ENCODE measurements at places on chromosomes 7 and 10. TPM values are rescaled to one million over a fixed set of nuclear protein-coding genes. Genes with fewer than 3 reads are reported as not detected.

DNA sequence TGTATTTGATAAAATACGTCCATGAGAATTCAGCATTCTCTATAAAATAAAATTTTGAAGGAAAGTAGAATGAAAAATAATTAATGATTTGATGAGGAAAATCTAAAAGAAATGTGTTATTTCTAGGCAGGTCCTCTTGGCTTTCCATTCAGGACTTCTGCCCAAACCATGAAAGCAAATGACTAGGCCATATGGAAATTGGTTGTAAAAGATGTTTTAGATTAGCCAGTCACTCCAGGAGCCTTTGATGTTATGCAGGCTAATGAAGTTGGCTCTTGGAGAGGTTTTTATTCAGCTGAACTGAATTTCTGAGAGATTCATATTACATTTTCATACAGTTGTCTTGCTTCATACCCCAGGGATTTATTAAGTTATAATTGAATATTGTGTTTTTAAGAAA, 452.8 kb downstream of the SDK1 start:
- H3K4me1 ChIP-seq = peaks cover 7% of the 10 kb centered on the region
- no peak overlapping the region for H3K4me3 ChIP-seq
- no peak overlapping the region for H3K27ac ChIP-seq
- no peaks in the 10 kb centered on the region for H3K27me3 ChIP-seq
- H3K36me3 ChIP-seq = no peaks in the 10 kb centered on the region

GRCh38 chr10:79229071-79229541, 118.2 kb upstream of the PPIF start:
- H3K27ac ChIP-seq = peak overlapping the region; percentile 80
- no peak overlapping the region for H3K4me3 ChIP-seq
- peaks cover 16% of the 10 kb centered on the region for H3K4me1 ChIP-seq
- H3K36me3 ChIP-seq = no peaks in the 10 kb centered on the region

Gene PAX4
- total RNA-seq = not detected

- H3K4me3 ChIP-seq = no peak overlapping the region
- H3K27ac ChIP-seq = no peak overlapping the region
- H3K4me1 ChIP-seq = peaks cover 6% of the 10 kb centered on the region
- peak; percentile 22 for DNase-seq
These were observed 81.7 kb downstream of the ST7 start for GRCh38 chr7:117034851-117035464.

DNA sequence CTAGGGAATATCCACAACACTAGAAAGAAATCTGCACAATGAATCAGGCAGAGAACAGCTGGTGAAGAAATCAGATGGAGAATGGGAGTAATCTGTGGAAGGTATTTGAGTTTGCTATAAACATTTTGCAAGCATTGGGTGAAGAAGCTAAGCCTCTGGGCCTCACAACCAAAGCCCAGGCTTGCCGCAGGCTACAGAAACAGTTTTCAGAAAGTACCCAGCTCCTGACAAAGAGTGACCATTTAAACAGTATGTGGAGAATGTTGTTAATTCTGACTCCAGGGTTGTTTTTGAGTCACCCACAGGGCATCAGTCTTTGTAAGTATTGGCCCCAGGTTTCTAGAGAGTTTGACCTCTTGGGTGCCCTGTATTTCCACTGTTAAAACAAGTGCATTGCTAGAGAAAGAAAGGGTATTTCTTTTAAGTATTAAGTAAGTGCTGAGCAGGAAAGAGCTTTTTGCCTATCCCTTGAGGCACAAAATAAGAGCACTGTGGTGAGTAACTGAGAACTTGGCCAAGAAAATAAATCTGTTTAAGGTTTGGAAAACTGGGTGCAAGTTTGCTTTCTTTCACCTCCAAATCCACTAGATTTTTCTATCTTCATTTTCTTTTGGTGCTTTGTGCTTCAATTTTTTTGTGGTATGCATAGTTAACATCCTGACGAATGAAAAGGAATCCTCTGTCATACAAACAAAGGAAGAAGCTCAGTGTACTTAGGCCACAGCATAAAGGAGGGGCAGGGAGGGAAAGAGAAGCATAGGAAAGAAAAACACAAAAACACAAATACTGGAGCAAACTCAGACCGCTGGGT, 691.8 kb downstream of the SUGCT start:
- H3K4me3 ChIP-seq = no peak overlapping the region
- no peak overlapping the region for H3K27ac ChIP-seq
- H3K27me3 ChIP-seq = no peaks in the 10 kb centered on the region

- H3K4me1 ChIP-seq = peaks cover 6% of the 10 kb centered on the region
- DNase-seq = peak; percentile 61
- H3K4me3 ChIP-seq = peak overlapping the region; percentile 75
- H3K27me3 ChIP-seq = no peaks in the 10 kb centered on the region
These were observed 1.4 kb downstream of the OTUD1 start for GRCh38 chr10:23439961-23440889.

- no peak overlapping the region for H3K4me3 ChIP-seq
- H3K4me1 ChIP-seq = peaks cover 5% of the 10 kb centered on the region
- H3K36me3 ChIP-seq = no peaks in the 10 kb centered on the region
- H3K27me3 ChIP-seq = no peaks in the 10 kb centered on the region
These were observed 72.2 kb downstream of the DOCK4 start for GRCh38 chr7:112134039-112134438.

Gene PTN
- total RNA-seq = 0.41 TPM

Gene MACROH2A2
- 326 TPM for total RNA-seq

DNA sequence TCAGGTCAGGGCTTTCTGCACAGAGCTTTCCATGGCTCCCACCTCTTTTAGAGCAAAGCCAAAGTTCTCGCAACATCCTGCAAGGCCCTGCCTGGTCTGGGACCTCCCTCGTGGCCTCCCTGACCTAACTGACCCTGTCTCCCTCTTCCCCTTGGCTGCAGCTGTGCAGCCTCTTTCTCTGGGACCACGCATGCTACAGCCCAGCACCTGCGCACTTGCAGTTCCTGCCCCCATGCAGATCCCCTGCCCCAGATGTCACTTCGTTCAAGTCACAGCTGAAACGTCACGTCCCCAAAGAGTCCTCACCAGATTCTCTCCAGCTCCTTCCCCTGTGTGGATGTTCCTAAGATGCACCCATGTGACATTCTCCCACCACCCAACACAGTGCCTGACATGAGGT, 61.2 kb upstream of the ZNF716 start:
- H3K27me3 ChIP-seq = no peaks in the 10 kb centered on the region
- H3K36me3 ChIP-seq = no peaks in the 10 kb centered on the region
- no peak overlapping the region for H3K4me3 ChIP-seq
- H3K4me1 ChIP-seq = no peaks in the 10 kb centered on the region
- no peak for DNase-seq

Gene VCL
- 159 TPM for total RNA-seq

DNA sequence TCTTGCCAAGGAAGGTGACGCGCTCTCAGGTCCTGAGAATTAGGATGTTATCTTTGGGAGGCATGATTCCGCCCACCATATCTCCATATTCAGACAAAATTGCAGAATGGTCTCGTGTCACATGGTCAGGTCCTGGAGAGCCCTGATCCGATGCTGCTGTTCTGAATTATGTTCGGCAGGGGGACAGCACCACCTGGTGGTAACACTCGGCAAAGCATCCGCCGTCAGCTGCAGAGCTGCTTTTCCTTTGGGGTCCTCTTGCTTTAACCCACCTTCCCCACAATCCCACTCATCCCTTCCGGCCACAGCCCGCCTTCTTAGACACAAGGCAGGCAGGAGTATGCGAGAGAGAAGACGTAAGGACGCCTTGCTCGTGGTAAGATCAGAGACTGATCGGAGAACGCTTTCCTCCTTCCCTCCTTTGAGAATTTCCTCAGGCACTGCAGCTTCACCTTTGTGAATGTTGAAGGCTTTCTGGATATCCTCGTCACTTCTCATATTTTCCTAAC, 327.8 kb upstream of the C7orf33 start:
- peaks cover 5% of the 10 kb centered on the region for H3K4me1 ChIP-seq
- peak; percentile 75 for DNase-seq
- H3K4me3 ChIP-seq = peak overlapping the region; percentile 17
- H3K36me3 ChIP-seq = no peaks in the 10 kb centered on the region
- H3K27ac ChIP-seq = no peak overlapping the region

Gene TRIM73
- total RNA-seq = 0.39 TPM

DNA sequence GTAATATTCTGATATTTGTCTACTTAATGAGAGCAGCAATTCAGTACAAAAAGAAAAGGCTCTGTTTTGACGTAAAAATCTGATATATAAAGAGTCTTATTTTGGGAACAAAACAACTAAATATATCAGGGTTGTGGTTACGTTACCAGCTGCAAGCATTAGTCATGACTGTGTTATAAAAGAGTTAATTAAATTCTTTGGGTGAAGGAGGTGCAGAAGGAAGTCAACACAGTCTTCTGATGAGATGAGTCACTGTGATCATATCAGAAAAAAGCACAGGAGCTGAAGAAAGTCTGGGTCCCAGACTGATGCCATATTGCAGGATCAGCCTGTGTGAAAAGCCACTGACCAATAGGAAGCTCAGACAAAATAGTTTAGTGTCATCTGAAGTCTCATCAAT, 234.3 kb upstream of the TEX47 start:
- no peaks in the 10 kb centered on the region for H3K27me3 ChIP-seq
- H3K27ac ChIP-seq = no peak overlapping the region
- peak; percentile 9 for DNase-seq
- no peak overlapping the region for H3K4me3 ChIP-seq
- H3K4me1 ChIP-seq = no peaks in the 10 kb centered on the region

Gene ANKMY2
- total RNA-seq = 24.3 TPM

Data from A673 (cell line).